ENCODE measurements at places on chromosomes 1 and 21.

DNA sequence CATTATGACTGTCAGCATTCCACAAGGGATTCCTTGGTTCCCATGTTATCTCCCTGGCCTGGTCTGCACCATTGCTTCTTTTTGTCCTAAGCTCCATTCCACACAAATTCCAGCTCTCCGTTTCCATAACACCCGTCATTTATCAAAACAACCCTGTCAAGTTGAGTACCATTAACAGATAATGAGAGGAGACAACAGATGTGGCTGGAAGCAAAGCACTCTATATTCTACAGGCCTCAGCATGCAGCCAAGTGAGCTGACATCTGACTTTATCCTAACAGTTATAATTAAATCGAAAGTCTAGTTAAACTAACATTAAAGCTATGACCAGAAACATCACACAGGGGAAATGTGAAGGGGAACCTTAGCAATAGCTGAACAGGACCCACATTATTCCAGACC lies 110.4 kb downstream of the RERE start:
- no peak for DNase-seq

DNA sequence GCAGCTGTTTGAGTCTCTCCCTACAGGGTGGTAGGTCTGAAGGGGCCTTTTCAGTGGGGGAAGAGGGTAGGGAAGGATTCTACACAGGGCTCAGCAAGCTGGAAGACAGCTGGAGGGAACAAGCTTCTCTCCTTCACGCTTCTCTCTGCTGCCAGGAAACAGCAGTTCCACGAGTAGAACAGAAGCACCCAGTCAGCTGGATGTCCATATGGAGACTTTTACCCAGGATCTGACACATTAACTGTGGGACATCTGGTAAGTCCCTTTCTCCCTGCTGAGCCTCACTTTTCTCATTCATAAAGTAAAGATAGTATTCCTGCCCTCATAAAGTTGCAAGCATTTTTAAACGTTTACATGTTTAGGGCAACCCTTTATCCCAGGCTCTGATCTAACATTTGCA lies 280.3 kb downstream of the OMA1 start:
- no peak for DNase-seq

GRCh38 chr1:115112496-115113375 lies 23.4 kb upstream of the TSPAN2 start:
- DNase-seq = peak; percentile 68

- DNase-seq = no peak
Measured at GRCh38 chr1:164982545-164982944, 374.0 kb downstream of the LMX1A start.

DNA sequence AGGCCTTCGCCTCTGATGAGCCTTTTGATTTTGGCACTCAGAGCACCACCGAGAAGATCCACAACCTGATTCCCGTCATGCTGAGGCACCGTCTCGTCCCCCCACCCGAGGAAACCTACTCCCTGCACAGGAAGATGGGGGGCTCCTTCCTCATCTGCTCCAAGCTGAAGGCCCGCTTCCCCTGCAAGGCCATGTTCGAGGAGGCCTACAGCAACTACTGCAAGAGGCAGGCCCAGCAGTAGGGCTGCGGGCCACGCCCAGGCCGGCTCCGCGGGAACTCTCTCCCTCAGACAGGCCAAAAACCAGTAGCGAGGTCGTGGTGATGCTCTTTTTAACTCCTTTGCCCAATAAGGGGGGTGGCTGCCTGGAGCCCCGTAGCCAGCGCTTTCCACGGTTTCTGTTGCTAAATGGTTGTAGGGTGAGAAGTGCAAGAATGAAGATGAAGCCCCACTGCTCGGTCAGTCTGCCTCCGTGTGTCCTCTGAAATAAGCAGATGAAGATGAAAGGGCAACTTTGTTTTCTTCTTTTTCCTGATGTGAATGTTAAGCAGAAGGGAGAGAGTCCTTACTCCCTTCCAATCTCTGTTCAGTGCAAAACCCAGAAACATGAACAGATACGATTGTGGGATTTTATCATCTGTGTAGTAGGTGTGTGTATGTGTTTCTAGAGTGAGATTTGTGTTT lies 46.5 kb downstream of the COQ8A start:
- no peak for DNase-seq

GRCh38 chr1:244945109-244945671 lies 80.8 kb upstream of the HNRNPU start:
- DNase-seq = no peak

DNA sequence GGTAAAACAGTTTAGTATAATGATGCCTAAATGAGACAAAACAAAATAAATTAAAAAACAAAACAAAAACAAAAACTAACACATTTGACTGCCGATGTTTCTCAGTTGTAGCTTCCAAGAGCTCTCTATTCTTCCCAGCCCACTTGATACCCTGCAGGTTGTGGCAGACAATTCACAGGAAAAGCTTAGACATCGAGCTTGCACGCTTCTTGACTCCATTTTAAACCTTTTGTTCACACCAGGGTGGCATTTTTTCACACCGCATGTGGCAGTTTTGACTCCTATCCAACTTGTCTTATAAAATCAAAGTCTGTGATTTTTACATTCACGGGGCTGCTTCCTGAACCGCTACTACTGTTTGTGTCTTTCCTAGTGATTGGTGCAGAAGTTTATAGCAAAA lies 575.9 kb downstream of the USP25 start:
- DNase-seq = no peak

GRCh38 chr1:55087439-55087838 lies 48.1 kb downstream of the PCSK9 start:
- no peak for DNase-seq

DNA sequence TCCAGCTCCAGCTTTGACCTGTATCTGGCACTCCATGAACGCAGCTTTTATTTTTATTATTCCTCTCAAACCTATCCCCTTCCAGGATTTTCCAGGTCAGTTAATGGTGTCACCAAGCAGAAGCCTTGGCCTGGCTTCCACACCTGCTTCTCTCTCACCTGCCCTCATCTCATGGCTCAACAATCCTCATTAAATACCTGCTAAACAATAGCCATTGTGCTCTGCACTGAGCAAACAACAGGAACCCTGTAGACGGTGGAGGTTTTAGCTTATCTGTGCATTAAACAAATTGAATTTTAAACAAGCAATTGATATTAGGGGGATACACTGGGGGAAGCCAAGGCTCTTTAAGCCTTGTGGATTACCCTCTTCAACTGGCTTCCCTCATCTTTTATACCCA lies 15.3 kb downstream of the PYCR2 start:
- no peak for DNase-seq

DNA sequence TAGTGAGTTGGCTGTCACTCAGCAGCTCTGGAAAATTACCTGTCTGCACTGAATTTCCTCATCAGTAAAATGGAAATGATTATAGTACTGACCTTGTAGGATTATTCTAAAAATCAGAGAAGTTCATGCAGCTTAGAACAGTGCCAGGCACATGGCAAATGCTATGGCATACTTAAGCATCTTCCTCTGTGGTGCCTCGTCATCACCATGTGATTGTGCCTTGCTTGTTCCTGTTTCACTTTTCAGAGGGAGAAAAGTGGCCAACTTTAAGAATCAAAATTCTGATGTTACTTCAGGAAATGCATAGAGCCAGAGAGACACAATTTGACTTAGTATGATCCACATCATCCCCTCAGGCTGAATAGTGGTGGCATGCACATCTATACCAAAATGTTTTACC lies 203.6 kb downstream of the ROR1 start:
- DNase-seq = no peak

DNA sequence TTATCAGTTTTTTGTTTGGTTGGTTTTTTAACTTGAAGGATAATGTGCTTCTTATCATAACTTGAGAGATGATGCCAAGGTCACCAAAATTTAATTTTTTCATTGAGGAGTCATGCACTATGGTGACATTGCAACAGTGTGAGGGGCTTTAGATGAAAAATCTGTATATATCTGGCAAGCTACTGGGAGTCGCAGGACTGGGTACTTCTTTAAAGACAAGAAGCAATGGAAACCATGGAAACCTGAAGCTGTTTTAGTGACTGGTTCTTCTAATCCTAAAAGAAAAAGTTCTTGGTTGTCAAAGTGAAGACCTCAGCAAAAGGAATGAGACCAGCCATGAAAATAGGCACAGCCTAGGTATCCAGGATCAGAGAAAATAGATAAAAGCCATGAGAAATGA lies 31.1 kb downstream of the ZC3H11B start:
- no peak for DNase-seq

DNA sequence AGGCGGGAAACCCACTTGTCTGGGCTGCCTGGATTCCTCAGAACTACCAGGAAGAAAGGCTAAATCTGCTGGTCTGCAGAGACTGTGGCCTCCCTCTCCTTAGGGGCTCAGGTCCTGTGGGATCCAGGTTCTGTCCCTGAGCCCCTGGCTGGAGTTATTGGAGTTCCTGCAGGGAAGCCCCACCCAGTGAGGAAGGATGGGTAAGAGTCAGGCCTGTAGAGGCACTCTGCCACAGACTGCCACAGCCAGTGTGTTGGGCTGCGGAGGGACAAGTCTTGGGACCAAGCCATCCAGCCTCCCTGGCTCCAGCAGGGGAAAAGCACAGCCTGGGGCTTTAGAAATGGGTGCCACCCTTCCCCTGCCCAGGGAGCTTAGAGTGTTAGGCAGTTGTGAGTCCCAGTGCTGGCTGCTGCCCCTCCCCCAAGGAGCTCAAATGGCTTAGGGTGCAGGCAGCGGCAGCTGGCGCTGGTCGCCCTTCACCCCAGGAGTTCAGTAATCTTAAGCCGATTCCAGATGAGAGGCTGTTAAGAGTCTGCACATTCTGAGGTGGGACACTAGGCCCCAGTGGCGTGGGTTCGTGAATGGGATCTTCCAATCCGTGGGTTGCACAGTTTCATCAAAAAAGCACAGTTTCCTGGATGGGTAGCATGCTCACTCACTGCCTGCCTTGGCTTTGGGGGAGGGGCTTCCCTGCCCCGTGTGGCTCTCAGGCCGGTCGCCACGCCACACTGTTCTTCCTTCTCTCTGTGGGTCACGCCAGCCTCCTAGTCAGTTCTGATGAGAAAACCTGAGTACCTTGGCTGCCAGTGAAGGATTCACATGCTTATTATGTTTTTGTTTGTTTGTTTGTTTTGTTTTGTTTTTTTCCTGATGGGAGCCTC lies 57.6 kb upstream of the FMO3 start:
- no peak for DNase-seq

DNA sequence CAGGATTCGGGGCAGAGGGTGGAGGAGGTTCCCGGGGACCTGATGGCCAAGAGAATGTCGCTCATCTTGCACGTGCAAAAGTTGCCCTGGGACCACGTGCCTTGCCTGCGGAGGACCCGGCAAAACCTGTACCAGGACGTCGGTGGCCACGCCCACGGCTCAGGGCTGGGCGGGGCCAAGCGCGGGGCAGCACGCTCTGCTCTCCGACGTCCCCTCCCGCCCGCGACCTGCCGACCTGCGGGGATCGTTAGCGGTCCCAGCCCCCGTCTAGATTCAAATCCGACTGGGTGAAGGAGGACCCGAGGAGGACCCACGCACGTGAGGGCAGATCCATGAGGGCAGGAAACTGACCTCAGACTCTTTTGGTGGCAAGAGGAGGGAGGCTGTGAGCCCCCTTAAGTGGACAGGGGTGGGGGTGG lies at the start of gene C1orf167:
TSS of gene C1orf167 (plus strand) at position 206 of the 419 bp plus-strand sequence. CDS start 2,208 bp downstream, outside the sequence.
- no peak for DNase-seq

- DNase-seq = no peak
Measured at GRCh38 chr1:9174243-9174642, 45.3 kb upstream of the GPR157 start.

GRCh38 chr1:91020967-91021685 lies 709 bp downstream of the ZNF644 start:
- DNase-seq = peak; percentile 68

DNA sequence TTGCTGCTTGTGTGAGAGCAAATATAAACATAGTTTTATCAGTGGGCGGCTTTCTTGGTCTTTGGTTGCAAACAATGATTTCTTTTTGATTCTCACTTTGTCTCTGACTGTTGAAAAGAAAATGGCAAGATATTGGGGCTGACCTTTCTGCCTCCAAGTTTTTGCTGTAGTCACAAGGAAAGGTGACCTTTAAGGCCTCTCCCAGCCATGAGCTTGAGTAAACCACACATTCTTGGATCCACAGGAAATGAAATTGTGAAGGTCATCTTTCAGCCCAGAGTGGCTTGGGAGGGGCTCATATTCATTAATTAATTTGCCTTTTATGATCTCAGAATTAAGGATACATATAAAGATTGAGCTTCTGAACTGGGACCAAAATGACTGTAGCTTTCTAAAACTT lies 241.6 kb downstream of the BACH1 start:
- no peak for DNase-seq

GRCh38 chr1:156432669-156433018 lies 63.6 kb downstream of the RHBG start:
- no peak for DNase-seq

DNA sequence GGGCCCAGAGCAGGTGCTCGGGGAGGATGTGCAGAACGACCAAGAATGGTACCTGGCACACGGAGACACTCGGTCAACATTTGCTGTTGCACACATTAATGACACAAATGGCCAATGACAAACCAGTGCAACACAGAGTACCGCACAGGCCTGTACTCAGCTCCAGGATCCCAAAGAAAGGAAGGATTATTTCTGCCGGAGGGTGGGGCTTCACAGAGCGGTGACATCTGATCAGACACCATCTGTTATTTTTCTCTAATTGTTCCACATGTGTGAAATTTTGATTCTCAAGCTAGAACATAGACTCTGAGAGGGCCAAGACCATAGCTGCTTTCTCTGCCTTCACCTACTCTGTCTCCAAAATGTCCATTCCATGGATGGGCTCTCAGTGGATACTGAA lies 100.4 kb downstream of the MRPL37 start:
- no peak for DNase-seq

- DNase-seq = no peak
Measured at GRCh38 chr1:165431079-165431478, 13.8 kb downstream of the RXRG start.

- no peak for DNase-seq
Measured at GRCh38 chr1:76865696-76866286, 1.5 kb upstream of the ST6GALNAC5 start.

- peak; percentile 82 for DNase-seq
Measured at GRCh38 chr1:152440635-152441471, 26.8 kb upstream of the CRNN start.

- no peak for DNase-seq
Measured at GRCh38 chr1:95287825-95288224, 53.8 kb downstream of the RWDD3 start.

GRCh38 chr1:9477535-9477934 lies 61.7 kb upstream of the SLC25A33 start:
- no peak for DNase-seq

GRCh38 chr1:154938604-154939399 lies 2.3 kb upstream of the PMVK start:
- DNase-seq = no peak

GRCh38 chr1:65165269-65165993 lies 17.4 kb downstream of the AK4 start:
- no peak for DNase-seq

GRCh38 chr21:41808094-41808493 lies 41.2 kb upstream of the RIPK4 start:
- DNase-seq = no peak

GRCh38 chr21:39825250-39825649 lies 42.0 kb upstream of the PCP4 start:
- DNase-seq = no peak

Measured in HT-29 (cell line).